ENCODE measurements at places on chromosomes 6 and 20.

- DNase-seq, result no peak
These were observed 1.3 kb upstream of the MTFR2 start for GRCh38 chr6:136251394-136251793.

GRCh38 chr6:23200946-23201345 is 631.6 kb downstream of the HDGFL1 start:
- no peak for DNase-seq

- DNase-seq, result no peak
These were observed 26.1 kb downstream of the MAN1A1 start for GRCh38 chr6:119323478-119323877.

DNA sequence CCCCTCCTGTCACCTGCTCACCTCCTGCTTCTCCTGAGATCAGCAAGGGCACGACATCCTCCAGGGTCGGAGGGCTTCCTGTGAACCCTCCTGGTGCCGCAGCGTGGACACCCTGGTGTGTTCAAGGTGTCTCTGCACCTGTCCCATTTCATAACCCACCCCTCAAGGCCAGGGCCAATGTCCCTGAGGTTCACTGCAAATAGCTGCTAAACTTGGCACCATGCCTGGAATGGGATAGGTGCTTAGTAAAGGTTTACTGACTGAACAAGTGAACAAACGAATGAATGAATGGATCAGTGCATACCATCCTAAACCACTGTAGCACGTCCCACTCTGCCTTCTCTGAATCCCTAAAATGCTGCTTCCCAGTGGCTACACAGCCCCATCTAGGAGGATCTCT is 35.0 kb downstream of the SIRPA start:
- DNase-seq, result no peak

GRCh38 chr20:53642196-53643030 is 48.8 kb upstream of the ZNF217 start:
- no peak for DNase-seq

DNA sequence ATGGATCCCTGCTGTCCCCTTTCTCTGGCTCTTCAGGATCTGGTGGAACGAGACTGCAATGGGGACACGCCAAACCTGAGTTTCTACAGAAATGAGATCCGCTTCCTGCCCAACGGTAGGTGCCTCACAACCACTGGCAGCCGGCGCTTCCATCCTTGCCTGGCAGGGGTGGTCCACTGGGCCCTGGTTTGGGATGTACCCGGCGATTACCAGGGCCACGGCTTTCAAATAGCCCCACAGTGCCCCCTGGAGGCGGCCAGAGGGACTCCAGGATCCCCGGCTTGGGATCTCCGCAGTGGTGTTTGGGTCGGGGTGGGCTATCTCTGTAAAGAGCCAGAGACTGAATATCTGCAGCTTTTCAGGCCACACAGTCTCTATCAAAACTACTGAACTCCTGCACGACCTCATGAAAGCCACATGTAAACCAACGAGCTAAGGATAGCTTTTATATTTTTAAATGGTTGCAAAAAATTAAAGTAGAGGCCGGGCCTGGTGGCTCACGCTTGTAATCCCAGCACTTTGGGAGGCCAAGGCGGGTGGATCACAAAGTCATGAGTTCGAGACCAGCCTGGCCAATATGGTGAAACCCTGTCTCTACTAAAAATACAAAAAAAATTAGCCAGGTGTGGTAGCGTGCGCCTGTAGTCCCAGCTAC is 3.7 kb downstream of the OGFR start:
- peak; percentile 64 for DNase-seq

DNA sequence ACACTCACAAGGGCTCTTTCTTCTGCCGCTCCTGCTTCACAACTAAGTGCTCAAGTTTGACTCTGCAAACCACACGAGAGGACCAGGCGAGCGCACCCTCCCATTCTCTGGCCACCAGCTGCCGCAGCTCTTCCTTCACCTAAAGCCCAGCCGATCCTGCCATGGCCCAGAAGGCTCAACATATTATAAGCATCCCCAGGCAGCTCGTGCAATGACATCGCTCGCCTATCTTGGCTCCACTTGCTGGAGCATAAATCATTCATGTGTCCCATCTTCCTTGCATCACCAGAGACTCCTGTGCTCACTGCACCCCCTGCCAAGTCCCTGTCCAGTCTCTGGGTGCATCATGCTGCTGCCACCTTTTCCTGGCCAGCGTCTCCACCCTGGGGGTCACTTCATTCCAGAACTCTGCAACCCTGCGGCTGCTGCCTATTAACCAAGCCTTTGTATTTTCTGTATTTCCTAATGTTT is 59.0 kb downstream of the PSMG4 start:
- no peak for DNase-seq

DNA sequence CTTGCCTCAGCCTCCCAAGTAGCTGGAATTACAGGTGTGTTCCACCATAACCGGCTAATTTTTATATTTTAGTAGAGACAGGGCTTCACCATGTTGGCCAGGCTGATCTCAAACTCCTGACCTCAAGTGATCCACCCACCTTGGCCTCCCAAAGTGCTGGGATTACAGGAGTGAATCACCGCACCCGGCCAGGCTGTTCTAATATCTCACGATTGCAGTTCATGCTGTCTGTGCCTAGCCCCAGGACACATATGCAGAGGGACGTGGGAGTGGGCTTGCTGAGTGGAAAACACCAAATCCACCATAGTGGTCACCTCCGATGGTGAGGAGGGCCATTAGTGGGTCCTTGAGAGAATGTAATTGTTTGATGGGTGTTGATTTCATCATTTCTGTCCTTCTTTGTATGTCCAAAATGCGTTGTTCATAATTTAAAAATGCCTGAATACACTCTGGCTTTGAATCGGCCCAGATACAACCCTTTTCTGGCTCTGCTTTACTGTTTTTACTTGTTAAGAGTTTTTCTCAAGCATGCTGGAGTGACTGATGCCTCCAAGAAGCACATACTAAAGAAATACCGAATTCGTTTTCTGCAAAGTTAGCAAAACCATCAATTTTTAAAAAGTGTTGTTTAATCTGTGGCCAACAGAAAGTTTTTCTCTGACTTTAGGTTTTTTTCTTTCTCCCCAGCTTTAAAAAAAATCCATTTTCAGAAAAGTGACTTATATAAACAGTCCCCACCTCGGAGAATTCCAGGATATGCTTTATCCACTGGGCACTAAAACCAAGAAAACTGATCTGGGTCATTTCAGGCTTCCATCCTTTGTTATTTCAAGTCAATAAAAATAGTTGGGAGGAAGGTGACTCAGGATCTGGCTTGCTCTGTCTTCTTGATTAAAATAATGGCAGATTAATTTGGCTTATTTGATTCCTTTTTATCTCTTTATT is 18.8 kb upstream of the RALGAPA2 start:
- no peak for DNase-seq

DNA sequence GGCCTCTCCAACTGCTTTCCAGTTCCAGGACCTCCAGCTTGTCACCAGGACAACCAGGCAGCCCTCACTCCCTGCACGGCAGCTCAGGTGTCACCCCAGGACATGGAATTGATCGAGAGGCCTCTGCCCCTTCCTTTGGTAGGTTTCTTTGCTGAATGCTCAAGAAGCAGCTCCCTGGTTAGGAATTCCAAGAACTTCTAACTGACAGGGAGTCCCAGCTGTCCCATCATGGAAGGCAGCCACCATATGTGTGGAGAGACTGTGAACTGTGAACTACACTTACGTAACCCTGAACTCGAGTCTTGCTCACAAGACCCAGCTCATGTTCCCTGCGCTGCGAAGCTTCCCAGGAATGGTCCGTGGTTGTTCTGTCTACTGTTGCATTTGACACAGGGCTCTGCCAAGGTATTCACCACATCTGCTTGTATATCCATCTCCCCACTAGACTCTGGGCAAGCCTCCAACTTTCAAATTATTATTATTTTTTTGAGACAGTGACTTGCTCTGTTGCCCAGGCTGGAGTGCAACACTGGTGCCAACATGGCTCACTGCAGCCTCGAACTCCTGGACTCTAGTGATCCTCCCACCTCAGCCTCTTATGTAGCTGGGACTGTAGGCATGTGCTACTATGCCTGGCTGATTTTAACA is 35.7 kb downstream of the MGME1 start:
- DNase-seq, result no peak

GRCh38 chr6:70299456-70299855 is 3.4 kb downstream of the COL9A1 start:
- DNase-seq, result no peak

DNA sequence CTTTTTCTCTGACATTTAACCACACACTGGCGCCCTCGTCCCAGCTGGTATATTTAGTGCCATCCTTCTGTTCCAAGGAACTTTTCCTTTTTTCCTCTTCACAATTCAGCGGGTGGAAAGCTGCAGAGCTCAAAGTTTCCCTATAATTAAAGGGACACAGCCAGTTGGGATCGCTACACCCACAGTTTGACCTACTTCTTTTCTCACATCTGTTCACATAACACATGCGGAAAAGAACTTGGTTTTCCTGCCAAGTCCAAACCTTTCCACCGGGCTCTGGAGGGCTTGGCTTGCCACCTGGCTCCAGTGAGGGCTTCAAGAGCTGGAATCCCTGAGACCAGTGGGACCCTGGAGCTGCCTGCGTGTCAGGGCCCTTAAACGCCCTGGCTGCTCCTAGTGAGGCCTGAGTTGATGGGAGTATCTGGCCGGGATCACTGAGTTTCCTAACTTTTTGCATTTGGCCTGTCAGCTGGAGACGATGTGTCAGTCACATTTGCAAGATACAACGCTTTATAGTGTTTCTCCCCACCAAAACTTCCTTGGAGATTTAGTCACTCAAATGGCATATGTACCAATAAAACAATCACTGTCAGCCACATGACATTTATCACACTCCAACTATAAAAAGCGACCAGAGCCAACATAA is 176.0 kb downstream of the SASH1 start:
- no peak for DNase-seq
